ENCODE measurements at places on chromosomes 3 and 15. TPM values are rescaled to one million over a fixed set of nuclear protein-coding genes. Genes with fewer than 3 reads are reported as not detected.

The GABRA5 gene
- total RNA-seq = 15.0 TPM

The NMNAT3 gene
- 3.5 TPM for total RNA-seq

The BNC1 gene
- 0.99 TPM for total RNA-seq

- DNase-seq = no peak
These were observed 9.0 kb downstream of the MYD88 start for GRCh38 chr3:38147421-38147820.

GRCh38 chr3:172522871-172523818, at the start of gene TNFSF10:
TSS of gene TNFSF10 (minus strand) at chr3:172523430. CDS start at chr3:172523384, 46 bp downstream.
- DNase-seq = no peak

- DNase-seq = no peak
These were observed 378.5 kb downstream of the ERC2 start for GRCh38 chr3:56089739-56090138.

DNA sequence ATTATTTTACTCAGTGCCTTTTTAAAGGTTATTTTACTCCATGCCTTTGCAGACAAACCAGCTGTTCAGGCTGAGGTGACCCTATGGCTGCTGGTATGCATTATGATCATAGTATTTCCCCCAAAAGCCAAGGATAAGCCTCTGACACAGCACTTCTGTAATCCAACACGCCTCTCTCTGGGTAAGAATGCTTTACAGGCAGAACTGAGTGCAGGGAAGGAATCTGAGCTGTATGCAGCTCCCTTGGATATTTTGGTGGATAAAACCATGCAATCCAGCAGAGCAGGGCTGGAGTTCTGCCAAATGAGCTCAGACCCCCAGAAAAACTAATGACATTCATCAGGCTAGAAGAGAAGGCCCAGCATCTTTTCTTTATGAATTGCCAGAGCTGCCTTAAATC, 11.7 kb upstream of the MAP1A start:
- DNase-seq = no peak

DNA sequence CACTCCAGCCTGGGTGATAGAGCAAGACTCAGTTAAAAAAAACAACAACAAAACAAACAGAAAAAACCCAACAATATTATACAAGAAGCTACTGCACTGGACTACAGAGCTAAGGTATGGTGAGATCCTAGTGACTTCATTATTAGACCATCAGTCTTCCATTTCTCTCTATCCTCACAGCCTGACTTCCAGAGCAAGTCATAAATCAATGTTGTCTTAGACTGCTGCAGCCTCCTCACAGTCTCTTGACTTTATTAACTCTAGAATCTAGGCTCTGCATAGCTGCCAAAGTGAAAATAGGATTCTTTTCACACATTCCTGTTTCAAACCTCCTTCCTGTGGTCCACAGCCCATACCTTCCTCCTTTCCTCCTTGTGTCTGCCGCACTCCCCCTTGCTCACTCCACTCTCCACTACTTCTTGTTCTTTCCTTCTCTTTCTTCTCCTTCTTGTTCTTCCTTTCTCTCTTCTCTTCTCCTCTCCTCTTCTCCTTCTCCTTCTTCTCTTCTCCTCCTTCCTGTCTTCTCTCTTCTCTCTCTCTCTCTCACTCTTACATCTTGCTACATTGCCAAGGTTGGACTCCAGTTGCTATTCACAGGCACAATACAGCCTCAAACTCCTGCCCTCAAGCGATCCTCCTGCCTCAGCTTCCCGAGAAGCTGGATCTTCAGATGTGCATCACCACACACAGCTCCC, 49.4 kb downstream of the CCR4 start:
- no peak for DNase-seq

DNA sequence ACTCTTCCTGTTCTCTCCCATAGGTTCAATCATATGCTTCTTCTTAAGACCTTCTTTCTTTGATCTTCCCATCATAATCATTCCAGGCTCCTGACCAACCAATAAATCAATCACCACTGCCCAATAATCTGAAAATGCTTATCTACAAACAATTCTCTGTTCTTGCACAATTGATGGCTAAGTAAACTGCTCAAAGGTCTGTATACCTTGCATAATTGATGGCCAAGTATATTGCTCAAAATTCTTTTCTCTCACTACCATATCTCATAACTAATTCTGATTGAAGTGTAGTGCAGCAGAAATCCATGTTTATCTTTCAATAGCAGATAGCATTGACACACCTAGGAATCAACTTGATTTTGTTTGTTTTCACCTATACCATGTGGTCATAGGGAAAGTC, 83.4 kb upstream of the EPHA6 start:
- no peak for DNase-seq

GRCh38 chr3:111072031-111072921, 660 bp downstream of the NECTIN3 start:
- peak; percentile 64 for DNase-seq

GRCh38 chr15:34336231-34336990, 1.2 kb downstream of the SLC12A6 start:
- DNase-seq = no peak

Measured in H1 (cell line).